ENCODE measurements at places on chromosomes 7 and 10.

DNA sequence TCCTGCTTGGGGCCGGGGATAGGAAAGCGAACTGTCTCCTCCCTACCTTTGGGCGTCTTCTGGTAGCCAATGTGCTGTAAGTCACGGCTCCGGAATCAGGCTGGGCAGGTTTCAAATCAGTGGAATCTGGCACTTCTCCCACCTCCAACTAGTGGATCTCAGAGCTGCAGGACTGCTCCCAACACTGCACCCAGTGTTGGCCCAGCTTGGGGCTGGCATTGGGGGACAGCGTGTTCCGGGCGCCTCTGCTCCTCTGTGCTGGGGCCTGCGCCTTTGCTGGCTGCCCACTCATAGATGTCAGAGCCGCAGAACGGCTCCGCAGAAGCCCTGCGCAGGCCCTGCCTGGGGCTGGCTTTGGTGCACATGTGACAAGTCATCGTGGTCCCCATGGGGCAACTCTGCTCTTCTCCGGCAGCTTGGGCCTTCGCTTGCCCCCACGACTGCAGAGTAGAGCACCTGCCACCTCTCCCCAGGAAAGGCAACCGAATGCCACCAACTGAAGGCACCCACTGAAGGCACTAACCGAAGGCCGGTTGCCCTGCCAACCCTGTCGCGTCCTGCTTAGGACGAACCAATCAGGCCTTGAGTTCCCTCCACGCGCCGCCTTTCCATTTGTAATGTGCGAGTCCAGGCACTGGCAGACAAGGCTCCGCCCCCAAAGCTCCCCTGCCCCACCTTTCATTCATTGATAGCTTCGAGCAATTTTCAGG, 85.5 kb upstream of the ABI1 start:
- DNase-seq, result no peak

DNA sequence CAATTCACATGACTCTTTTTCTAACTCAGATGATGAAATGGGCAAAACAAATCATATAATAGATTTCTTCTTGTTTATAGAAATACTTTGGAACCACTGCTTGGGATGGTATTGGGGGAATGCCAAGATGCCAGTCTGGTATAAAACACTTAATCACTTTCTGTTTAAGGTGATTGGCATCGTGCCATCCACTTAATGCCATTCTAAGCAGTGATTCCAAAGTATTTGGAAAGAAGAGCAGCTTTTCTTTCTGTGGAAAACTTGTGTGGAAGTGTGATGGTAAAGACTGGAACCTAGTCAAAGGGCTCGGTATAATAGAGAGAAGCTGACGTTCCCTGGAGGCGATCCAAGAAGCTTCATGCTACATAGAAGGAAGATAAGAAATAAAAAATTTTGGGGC, 120.6 kb downstream of the TMEM26 start:
- no peak for DNase-seq

GRCh38 chr7:104963991-104964385, 50.0 kb upstream of the KMT2E start:
- DNase-seq, result no peak

DNA sequence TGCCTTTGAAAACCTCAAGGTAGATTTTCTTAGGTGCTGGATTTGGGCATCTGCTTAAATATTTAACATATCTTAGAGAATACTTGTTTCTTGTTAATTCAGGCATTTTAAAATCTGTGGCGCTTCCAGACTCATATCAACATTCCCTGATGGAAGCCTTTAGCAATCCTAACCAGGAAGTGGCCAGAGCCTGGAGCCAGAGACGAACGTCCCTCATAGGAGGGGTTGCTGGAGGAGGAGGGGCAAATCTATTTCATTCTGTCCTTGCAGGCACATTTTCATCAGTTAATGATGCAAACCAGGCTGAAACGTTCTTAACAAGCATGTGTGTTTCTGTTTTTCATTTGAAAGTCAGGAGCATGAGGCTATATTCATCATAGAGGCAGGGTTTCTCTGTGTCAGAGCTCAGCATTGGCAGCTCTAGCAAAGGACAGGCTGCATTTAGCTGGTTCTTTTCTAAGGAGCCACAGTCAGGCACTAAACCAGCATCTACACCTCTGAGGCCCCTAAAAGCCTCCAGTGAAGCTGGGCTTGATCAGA, 17.8 kb upstream of the IFIT2 start:
- DNase-seq, result no peak

GRCh38 chr10:124961248-124961570, 19.3 kb downstream of the ZRANB1 start:
- no peak for DNase-seq

- no peak for DNase-seq
These were observed 117.9 kb downstream of the MTPAP start for GRCh38 chr10:30231071-30231652.

GRCh38 chr7:90720984-90721760, 125.1 kb downstream of the CDK14 start:
- DNase-seq, result no peak

- DNase-seq, result no peak
These were observed 28.6 kb downstream of the TNS3 start for GRCh38 chr7:47553309-47553708.

GRCh38 chr10:100886091-100886490, 26.7 kb upstream of the SLF2 start:
- no peak for DNase-seq

DNA sequence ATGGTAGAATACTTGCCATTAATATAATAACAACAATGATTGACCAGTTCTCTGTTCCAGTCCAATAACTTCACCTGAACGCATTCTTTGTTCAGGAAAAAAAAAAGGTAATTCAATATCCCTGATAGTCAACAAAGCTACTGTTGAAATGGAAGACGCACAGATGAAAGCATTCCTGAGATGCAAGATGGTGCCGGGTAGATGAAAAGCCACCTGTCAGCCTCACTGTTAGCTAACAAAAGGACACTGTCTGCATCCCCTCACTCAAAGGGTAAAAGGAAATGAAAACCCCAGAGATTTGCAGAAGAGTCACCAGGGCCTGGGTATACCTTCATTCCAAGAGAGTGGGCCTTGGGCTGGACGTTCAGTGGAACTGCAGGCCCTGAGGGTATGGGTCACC, 357.4 kb downstream of the PLXNA4 start:
- DNase-seq, result no peak

- no peak for DNase-seq
These were observed 312.7 kb upstream of the IGFBP3 start for GRCh38 chr7:46233585-46234329.

DNA sequence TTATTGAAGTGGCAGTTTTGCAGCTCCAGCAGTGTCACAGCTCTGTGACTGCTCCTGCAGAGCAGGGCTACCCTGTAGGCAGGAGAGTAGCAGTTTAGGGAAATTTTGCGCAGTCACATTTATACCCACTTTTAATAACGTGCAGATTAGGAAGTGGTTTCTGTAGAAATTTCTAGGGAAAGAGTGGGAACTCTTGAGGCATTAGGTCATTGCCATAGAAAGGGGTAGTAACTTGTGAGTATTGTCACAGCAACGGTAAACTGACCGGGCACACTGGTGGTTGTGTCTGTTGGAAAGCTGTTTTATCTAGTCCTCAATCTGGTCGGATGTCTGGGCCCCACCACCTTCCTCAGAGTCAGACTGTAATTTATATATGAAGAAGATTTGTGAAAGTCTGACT, 51.9 kb downstream of the CDC14C start:
- DNase-seq, result no peak

GRCh38 chr10:25210265-25210664, 35.5 kb downstream of the GPR158 start:
- DNase-seq, result no peak

DNA sequence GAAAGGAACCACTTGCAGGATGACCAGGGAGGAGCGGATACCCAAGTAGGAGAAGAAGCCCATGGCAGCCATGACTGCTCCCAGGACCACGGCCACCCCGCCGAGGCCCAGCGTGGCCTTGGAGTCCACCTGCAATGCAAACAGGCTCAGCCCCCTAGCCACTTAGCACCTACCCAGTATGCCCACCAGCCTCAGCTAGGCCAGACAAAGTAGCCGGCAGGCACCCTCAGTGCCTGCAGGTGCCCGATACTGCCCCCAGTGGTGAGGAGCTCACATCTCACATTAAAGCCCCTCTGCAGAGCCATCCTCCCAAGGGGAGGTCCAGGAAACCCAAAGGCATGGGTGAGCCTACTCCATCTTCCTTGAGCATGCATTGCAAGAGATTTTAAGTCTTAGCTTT, 6.6 kb downstream of the NPC1L1 start:
- DNase-seq, result peak; percentile 24

DNA sequence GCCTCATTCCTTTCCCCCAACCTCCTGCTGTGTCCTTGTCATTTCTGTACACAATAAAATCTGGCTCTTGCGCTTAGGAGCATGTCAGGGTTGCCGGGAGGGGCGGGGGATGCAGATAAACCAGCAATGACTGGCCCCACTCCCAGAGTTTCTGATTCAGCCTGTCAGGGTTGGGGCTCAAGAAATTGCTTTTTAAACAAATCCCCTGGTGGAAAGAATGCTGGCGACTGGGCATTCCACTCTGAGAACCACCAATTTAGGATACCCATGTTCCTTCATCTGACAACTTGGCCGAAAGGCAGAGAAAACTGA, 376.4 kb downstream of the TCERG1L start:
- no peak for DNase-seq

DNA sequence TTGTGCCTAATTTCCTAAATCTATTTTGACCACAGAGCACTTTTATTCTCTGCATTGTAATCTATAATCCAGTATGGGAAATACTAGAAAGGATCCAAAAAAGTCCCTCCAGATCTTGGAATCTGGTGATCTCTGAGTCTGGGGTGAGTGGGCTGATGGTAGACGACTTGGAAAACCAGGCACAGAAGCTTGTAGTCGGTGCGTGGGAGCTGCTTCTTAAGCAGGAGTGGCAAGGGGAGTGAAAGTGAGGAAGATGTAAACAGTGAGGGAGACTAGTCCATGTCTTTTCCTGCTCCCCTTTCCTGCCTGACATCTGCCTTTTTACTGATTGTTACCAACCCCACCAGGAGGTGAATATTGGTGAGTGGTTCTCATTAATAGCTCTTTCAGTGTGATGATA, 6.8 kb downstream of the AUTS2 start:
- DNase-seq, result no peak

GRCh38 chr10:128879030-128879429, 588.0 kb upstream of the MGMT start:
- no peak for DNase-seq

GRCh38 chr7:76204147-76204546, 2.5 kb downstream of the SRRM3 start:
- no peak for DNase-seq

GRCh38 chr7:32347244-32347828, 142.8 kb downstream of the LSM5 start:
- DNase-seq, result peak; percentile 9

DNA sequence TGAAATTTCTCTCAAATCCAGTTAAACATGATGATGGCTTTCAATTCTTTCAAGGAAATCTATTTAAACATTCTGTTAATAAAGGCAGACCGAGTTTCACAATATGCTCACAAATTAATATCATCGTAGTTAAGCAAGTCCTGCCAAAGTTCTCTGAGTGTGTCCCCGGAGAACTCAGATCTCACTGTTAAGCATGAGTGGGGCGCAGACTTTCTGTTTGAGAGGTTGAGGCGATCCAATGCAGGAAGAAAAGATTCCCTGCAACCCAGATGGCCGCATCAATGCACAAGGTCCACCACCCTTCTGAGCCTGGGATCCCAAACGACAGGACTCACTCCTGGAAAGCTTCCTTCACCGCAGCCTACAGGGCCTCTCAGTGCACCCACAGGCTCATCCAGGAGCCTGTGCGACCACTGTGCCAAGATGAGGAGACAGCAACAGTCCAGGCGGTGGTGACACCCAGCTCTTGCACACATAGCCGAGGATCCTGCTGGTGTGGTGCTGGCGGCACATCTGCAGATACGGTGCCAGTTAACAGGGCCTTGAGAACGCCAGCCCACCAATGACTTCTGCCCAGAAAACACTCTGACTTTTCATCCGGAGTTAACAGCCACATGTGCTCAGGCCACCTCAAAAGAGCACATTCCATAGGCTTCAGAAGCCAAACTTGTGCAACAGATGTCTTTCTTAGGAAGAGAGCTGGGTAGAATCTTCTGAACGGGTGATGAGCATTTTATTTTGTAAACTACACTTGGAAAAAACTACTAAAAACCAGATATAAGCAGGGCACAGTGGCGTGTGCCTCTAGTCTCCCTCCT, 102.1 kb downstream of the ZRANB1 start:
- DNase-seq, result no peak

- DNase-seq, result no peak
These were observed 18.5 kb upstream of the AGR3 start for GRCh38 chr7:16900209-16900768.

- DNase-seq, result no peak
These were observed 19.9 kb downstream of the UPF2 start for GRCh38 chr10:12022580-12023257.

GRCh38 chr7:14073543-14073942, 84.1 kb upstream of the ETV1 start:
- no peak for DNase-seq

DNA sequence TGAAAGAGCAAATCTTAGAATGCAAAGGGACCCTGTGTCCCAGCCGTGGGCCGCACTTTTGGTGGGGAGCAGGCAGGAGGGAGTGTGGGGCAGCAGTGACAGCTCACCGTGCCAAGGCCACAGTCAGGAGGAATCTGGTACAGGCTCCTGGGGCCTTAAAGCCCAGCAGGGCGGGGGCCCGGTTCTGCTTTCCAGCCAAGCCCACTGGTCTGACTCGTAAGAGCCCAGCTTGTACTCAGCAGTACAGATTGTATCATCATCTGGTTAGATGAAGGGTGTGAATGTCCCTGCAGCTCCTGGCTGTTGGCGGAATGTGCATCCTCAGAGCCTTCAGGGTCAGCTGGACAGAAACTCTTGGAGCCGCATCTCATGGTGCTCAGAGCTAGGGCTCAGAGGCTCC, 30.5 kb upstream of the TRIM8 start:
- DNase-seq, result no peak

DNA sequence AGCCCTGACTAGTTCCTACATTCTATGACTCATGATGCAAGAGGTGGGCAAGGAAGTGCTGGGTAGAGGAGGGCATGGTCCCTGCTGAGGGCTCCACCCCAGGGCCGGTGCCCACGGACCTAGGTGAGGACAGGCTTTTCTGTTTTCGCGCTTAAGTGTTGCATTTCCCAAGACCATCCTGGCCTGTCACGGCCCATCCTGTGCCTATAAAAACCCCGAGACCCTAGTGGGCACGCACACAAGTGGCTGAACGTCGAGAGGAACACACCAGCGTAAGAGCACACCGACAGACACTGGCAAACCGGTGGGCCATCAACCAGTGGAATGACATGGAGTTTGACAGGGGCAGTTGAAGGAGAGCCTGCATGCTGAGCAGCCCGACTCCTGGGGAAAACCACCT, 680.7 kb upstream of the GHITM start:
- DNase-seq, result no peak

Data from stimulated activated CD8-positive, alpha-beta memory T cell treated with anti-CD3 and anti-CD28 coated beads, Interleukin-7, amount 100 ng/mL, for 48 hours (primary cell).